Heart right ventricle (tissue), 16 donors: ENCODE measurements at places on chromosomes 2 and 18. TPM values are rescaled to one million over a fixed set of nuclear protein-coding genes. Genes with fewer than 3 reads are reported as not detected.

The CYRIA gene
- total RNA-seq = 6.5 TPM

The ALK gene
- total RNA-seq = not detected

The IL36B gene
- not detected for total RNA-seq

The MTLN gene
- 174 TPM for total RNA-seq

The ZSWIM2 gene
- not detected for total RNA-seq

DNA sequence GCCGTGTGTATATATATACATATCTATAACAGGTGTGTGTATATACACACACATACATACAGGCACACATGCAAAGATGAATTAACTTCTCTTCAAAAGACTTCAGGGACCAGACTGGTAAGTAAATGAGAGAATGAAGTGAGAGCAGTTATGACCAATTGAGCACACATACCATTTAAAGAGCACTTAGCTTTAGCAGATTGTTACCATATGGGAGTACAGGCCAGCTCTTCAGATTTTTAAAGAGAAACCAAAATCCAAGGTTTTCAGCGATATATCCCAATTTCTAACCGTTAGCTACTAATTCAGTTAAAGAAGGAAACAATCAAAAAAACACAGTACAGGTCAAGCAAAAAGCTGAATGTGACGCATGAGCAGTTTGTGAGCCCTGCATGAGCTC lies 23.7 kb downstream of the INPP1 start:
- DNase-seq = no peak
- no peak overlapping the region for H3K4me3 ChIP-seq
- H3K27ac ChIP-seq = no peak overlapping the region
- no peaks in the 10 kb centered on the region for H3K27me3 ChIP-seq

DNA sequence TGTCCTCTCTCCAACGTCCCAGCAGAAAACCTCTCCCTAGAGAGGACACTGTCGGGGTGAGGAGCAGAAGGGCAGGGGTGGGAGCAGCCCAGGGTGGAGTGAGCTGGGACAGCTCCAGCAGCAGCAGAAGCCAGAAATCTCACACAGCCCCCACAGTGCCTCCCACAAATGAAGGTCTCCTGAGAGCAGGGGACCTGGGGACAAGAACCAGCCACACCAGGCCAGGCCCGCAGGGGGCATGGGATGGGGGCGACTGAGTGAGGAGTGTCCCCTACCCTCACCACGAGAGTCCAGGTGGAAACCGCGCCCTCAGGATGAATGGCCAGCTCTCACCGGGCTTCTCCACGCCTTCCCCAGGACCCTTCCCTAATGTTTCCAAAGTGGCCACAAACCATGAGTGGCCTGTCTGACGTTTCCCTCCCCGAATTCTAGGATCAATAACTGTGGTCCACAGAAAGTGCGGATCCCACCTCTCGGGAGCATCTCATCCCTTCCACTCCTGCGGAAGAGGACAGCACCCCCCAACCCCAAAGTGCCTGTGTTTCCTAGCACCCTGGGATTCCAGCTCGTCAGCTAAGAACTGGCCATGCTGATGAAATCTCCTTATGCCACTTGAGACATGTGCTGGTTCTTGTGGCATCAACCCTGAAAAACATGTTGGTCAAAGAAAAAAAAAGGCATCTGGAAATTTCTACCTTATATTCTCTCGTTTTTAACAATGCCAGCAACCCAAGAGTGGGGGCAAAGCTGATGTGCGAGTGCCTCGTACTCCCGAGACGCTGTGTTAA lies 121.1 kb downstream of the HDAC4 start:
- H3K36me3 ChIP-seq = no peaks in the 10 kb centered on the region
- no peaks in the 10 kb centered on the region for H3K27me3 ChIP-seq
- no peak for DNase-seq
- peak overlapping the region; percentile 15 for H3K27ac ChIP-seq
- H3K4me3 ChIP-seq = no peak overlapping the region
- H3K4me1 ChIP-seq = peaks cover 54% of the 10 kb centered on the region

DNA sequence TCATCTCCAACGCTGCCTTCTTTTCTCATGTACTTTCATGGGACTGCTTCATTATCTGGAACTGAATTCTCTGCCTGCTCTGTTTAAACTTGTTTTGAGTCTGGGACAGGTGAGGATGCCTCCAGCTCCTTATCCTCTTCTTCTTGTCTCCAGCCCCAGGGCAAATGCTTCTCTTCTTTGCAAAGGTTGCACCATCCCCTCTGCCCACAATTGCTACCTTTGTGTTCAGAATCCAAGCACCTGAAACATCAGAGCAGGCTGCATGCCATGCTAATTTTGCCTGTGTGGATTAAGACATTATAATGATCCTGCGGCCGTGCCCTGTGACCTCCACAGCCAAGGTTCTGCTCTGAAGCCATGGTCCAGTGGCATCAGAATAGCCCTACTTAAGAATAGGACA lies 309.5 kb downstream of the EPHA4 start:
- no peaks in the 10 kb centered on the region for H3K4me1 ChIP-seq
- no peaks in the 10 kb centered on the region for H3K27me3 ChIP-seq
- no peaks in the 10 kb centered on the region for H3K36me3 ChIP-seq

DNA sequence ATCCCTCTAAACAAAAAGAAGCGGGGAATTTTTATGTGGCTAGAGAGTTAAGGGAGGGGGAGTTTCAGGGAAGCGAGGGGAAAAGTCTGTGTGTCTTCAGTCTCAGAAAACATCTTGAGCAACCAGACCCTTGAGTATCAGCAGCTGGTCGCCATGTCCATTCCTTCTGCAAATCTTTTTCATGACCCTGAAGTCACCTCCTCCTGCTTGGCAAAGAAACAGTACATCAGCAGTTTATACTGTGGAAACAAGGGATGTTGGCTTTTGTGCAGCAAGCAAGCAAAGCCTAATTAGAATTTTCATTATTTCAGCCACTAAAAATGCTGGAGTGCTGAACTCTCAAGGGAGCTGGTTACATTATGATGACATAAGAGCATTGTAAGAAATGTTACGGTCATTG lies 187.4 kb upstream of the SLC8A1 start:
- no peak overlapping the region for H3K4me3 ChIP-seq
- H3K27me3 ChIP-seq = no peaks in the 10 kb centered on the region
- H3K4me1 ChIP-seq = no peaks in the 10 kb centered on the region

GRCh38 chr2:227608561-227609338 lies 5.9 kb downstream of the SCYGR3 start:
- H3K27me3 ChIP-seq = peaks cover 14% of the 10 kb centered on the region
- H3K4me3 ChIP-seq = no peak overlapping the region
- no peaks in the 10 kb centered on the region for H3K36me3 ChIP-seq

DNA sequence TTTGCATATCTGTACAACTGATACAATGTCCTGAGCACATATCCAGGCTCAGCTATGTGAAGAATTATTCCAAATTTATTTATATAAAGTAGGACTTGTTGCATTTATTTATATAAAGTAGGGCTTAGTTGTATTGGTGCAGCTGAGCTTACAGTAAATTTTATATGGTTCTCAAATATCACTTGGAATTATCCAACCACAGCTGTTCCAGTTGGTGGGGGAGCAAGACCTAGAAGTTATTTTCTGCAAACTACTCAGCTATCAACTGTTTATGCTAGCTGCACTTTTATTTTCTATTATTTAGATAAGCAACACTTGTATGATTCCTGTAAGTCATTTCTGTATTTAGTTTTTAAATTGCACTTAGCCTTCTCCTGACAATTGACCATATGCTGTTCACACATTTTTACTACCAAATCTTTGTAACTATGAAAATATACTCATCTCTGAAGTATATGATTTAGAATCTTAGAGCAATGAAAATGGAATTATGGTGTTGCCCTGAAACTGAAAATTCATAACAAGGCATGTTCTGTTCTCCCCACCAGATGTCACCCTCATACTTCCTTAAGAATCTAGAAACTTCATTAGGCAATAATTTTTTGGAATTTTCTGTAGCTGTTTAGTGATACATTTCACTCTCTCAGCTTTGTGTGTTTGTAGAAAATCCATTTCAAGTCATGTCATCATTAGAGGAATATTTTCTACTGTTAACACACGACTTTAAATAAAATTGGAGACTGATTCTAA lies 157.0 kb upstream of the CBLN2 start:
- H3K36me3 ChIP-seq = no peaks in the 10 kb centered on the region
- H3K4me3 ChIP-seq = no peak overlapping the region
- no peaks in the 10 kb centered on the region for H3K27me3 ChIP-seq

- no peak overlapping the region for H3K4me3 ChIP-seq
- no peaks in the 10 kb centered on the region for H3K36me3 ChIP-seq
- no peaks in the 10 kb centered on the region for H3K4me1 ChIP-seq
- H3K27me3 ChIP-seq = no peaks in the 10 kb centered on the region
- no peak for DNase-seq
These were observed 34.7 kb downstream of the TRABD2A start for GRCh38 chr2:84846041-84846663.

- H3K4me3 ChIP-seq = no peak overlapping the region
- H3K36me3 ChIP-seq = no peaks in the 10 kb centered on the region
- H3K27ac ChIP-seq = no peak overlapping the region
- H3K4me1 ChIP-seq = no peaks in the 10 kb centered on the region
These were observed 352.7 kb upstream of the CDH20 start for GRCh38 chr18:60980422-60981005.

GRCh38 chr2:45612285-45612684 lies 1.2 kb upstream of the SRBD1 start:
- peaks cover 19% of the 10 kb centered on the region for H3K4me1 ChIP-seq
- H3K4me3 ChIP-seq = no peak overlapping the region
- H3K27me3 ChIP-seq = no peaks in the 10 kb centered on the region
- no peak for DNase-seq

DNA sequence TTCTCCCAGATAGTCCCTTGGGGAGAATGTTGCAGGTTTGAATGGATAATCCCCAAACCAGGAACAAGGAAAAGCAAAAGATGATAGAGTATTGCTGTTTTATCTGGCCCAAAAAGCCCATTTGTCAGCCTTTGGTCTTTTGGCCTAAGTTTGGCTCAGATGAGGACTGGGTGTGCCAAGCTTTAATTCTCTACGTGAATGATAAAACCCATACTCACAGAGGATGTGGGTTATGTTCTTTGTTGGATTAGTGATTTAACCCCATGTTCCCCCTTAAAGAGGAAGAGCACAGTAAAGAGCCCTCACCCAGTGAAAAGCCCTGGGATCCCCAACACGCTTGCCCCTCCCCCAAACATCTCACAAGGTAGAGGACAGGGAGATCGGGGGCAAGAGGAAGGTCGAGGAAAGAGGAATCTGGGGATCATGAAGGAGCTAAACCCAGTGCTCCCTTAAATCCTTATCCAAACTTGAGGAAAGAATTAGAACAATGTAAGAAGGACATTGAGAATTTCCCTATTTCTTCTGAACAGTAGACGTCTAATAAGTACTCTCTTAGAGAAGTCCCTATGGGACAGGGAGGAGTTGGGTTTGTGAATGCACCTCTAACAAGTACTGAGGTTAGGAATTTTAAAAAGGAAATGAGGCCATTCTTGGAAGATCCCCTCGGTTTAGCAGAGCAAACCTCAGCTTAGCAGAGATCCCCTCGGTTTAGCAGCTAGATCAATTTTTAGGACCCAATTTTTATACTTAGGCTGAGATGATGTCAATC lies 105.0 kb downstream of the HIBCH start:
- no peak overlapping the region for H3K4me3 ChIP-seq
- peak overlapping the region; percentile 80 for H3K27ac ChIP-seq
- no peaks in the 10 kb centered on the region for H3K36me3 ChIP-seq

DNA sequence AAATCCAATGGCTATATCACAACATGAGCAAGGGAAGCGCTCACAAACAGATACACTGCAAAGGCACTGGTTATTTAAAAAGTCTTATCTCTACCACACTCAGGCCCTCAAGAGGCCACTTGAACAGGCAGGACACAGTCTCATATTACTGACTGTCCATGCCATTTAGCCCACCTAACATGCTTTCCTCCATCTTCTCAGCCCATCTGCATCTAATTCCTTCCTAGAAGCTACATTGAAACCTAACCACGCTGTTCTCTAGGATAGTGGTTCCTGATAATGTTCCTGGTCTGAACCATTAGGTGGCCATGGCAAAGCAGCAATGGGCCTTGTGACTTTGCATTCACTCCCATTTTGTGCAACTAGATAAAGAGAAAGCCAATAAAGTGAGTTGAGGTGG lies 22.5 kb upstream of the NEB start:
- no peak overlapping the region for H3K27ac ChIP-seq
- H3K36me3 ChIP-seq = no peaks in the 10 kb centered on the region
- no peak overlapping the region for H3K4me3 ChIP-seq
- no peaks in the 10 kb centered on the region for H3K27me3 ChIP-seq
- H3K4me1 ChIP-seq = peaks cover 12% of the 10 kb centered on the region
- no peak for DNase-seq

DNA sequence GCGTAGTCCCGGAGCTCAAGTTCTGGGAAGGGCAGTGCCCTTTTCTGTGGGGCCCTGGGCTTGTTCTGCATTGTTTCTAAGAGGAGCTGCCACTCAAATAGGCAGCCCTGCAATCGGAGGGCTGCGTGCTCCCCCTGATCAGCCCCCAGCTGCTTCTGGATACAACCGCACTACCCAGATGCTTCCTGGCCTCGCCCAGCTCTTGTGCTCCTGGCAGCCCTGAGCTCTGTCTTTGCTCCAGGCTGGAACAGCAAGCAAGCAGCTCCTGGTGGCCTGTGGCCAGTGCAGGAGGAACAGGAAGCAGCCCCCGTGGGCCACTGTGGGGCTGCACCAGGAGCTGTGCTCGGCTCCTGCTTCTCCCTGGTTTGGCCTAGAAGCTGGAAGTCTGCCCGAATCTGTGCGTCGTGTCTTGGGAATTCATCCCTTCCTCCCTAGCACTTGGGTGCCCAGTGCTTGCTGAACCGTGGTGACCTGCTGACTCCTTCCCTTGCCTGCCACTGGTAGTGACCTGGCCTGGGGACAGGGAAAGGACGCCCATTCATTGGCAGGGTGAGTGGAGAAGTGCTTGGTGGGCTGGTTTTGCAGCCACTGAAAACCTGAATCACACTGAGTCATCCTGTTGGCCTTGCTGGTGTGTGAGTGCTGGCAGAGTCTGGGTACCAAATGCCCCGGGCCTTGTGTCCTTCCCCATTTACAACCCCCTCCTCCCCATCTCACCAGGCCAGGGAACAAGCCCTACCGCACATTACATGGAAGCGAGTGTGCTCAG lies 27.3 kb upstream of the NTSR2 start:
- H3K27me3 ChIP-seq = no peaks in the 10 kb centered on the region
- H3K4me1 ChIP-seq = peaks cover 16% of the 10 kb centered on the region
- peak; percentile 25 for DNase-seq

DNA sequence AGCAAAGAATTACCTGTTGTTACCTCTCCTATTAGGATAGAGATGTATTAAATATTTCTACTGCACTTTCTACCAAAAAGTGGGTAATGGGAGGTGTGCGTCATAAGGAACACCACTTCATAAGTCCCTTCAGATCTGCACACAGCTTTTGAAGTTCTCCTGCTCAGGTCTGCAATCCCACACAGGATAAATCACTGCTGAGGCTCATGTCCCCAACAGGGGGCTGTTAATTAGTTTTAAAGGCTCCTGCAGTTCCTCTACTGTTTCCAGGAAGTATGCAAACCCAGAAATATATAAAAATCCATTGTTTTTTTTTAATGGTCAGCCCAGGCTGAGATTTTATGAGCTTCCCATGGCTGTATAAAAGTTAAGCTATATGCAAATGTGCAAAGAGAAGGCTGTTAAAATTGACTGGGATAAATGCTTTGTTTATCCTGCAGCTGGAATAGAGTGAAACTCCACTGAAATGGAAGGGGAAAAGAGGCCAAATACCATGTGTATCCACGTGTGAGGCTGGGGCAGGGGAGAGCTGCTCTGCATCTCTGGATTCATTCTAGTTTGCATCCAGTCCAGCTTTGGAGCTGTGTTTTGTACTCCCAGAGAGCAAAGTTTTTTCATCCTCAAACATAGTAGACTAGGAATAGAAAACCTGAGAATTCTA lies 903.7 kb downstream of the TDRD15 start:
- DNase-seq = no peak
- no peak overlapping the region for H3K27ac ChIP-seq
- no peaks in the 10 kb centered on the region for H3K4me1 ChIP-seq
- H3K27me3 ChIP-seq = no peaks in the 10 kb centered on the region
- no peak overlapping the region for H3K4me3 ChIP-seq

GRCh38 chr18:75339936-75340605 lies 87.4 kb downstream of the SMIM21 start:
- DNase-seq = no peak
- H3K36me3 ChIP-seq = no peaks in the 10 kb centered on the region
- no peak overlapping the region for H3K4me3 ChIP-seq
- H3K4me1 ChIP-seq = no peaks in the 10 kb centered on the region
